Umbilical cord (tissue), 2 donors: ENCODE measurements at places on chromosomes 7 and 10. TPM values are rescaled to one million over a fixed set of nuclear protein-coding genes. Genes with fewer than 3 reads are reported as not detected.

The TMUB1 gene
- 26.0 TPM for total RNA-seq

- no peak for DNase-seq
Observed at GRCh38 chr10:103257812-103258211, 12.1 kb downstream of the RPEL1 start.

DNA sequence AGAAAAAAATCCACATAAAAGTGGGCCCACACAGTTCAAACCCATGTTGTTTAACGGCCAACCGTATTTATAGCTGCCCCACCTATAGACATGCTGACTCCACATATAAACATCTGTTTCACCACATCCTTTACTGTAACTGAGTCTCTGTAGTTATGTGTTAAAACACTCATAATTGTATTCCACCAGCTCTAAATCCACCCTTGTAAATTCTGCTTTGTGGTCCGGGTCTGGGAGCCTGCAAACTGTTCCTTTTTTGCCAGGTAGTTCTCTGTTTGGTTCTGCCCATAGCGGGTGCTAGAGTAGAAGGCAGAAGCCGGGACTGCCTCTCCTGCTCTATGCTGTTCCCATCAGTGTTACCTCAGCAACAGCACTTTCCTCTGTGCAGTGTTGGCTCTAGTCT is 20.2 kb upstream of the FHIP2A start:
- DNase-seq: no peak

The CYP17A1 gene
- total RNA-seq: 1.2 TPM

The MAP3K8 gene
- 76.6 TPM for total RNA-seq

DNA sequence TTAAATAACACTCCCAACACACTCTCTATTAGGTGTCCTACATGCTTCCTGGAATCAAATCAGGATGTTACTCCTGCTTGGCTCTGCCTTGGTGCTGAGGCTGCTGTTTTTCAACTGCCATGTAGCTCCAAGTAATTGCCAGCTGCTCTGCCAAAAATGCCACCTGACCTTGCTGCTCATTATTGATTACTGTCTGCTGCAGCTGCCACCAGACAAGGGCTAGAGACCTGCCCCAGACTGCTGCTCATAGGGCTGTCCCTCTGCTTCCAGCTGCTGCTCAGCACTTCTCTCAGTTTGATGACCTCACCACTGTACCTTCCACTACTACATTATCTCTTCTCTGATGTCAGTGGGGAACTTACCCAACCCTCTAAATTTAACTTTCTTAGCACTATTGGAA is 102.5 kb downstream of the PCLO start:
- DNase-seq: no peak

The ODAD2 gene
- 6.5 TPM for total RNA-seq
